ENCODE measurements at places on chromosomes 1 and 21.

DNA sequence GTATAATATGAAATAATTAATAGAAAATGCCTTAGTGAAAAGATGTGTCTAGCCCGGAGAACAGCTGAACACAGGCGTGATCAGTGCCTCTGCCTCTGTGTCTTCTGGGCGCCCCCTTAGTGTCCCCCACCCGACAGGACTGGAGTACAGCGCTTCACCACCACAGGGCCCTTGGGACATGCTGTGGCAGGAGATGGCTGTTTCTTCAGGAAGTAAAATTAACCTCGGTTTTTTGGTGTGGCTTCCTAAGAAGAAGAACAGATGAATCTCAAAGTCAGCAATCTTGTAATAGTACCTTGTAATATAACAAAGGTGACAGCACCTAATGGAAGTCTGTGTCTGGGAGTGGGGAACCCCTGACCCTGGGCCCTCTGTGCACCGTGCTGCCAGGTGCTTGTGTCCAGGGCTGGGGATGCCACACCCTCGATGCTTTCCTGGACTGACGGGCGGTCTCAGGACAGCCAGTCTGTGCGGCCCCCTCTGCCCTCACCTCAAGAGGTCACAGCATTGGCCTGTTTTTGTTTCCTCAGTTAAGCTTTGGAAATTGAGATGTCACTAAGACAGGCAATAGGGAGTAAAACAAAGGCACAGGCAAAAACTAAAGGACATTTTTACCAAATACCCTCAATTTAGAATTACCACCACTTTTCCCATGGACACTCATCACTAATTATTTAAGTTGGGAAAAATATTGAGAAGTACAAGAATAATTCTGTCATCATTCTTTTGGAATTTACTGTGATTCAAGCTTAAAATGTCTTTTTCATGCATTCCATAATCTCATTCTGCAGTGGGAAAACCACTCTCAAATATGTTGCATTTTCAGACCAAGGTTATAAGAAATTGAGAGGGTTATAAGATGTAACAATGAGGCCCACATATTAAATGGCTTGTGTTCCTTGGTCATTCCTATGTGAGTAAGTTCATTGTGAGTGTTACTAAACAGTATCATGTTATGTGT, 79.3 kb downstream of the ADARB1 start:
- no peak for DNase-seq

DNA sequence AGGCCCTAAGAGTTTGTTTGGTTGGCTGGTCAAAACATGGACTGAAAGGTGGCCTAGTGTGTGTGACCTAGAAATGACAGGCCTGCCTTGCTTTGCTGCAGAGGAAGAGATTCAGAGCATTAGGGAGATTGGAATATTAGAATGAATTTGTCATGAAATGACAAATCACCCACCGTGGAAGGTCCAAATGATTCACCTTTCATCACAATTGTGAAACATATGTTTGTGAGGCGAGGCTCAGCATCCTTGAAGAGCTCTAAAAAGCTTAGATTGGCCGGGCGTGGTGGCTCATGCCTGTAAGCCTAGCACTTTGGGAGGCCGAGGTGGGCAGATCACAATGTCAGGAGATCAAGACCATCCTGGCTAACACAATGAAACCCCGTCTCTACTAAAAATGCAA, 5.5 kb downstream of the LCE1B start:
- DNase-seq: no peak

GRCh38 chr21:26965040-26965906, 1.6 kb downstream of the ADAMTS5 start:
- no peak for DNase-seq

GRCh38 chr1:38028105-38028591, 15.6 kb downstream of the UTP11 start:
- DNase-seq: no peak

DNA sequence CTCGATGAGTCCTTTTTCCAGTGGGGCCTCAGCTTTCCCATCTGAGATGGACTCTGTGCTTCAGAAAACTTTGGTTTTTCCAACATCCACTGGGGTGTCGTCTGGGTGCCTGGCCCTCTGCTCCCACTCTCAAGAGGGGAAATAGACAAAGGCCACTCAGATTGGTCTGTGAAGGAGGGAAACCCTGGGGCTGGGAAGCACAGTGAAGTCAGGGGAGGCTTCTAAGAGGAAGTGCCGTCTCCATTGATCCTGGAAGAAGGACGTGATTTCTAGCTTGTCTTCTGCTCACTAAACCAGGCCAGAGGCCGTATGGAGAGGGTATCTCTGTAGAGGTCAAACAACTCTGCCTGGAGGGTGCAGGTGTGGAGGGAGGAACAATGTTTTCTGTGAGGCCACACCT, 5.2 kb downstream of the KNCN start:
- no peak for DNase-seq

DNA sequence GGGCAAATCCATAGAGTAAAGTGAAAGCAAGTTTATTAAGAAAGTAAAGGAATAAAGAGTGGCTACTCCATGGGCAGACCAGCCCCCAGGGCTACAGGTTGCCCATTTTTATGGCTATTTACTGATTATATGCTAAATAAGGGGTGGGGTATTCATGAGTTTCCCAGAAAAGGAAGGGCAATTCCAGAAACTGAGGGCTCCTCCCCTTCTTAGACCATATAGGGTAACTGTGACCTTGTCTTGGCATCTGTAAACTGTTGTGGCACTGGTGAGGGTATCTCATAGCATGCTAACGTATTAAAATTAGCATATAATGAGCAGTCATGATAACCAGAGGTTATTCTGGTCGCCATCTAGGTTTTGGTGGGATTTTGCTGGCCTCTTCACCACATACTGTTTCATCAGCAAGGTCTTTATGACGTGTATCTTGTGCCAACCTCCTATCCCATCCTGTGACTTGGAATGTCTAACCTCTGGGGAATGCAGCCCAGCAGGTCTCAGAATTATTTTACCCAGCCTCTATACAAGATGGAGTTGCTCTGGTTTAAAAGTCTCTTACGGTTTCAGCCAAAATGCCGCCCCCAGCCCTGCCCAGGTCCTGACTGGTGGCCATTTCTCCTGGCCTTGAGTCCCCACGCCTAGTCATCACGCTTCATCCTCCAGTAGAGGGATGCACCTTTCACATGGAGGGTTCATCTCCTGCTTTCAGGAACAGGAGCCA, 982 bp upstream of the TRIM17 start:
- DNase-seq: no peak

GRCh38 chr1:18866314-18866713, 6.9 kb upstream of the TAS1R2 start:
- DNase-seq: no peak

DNA sequence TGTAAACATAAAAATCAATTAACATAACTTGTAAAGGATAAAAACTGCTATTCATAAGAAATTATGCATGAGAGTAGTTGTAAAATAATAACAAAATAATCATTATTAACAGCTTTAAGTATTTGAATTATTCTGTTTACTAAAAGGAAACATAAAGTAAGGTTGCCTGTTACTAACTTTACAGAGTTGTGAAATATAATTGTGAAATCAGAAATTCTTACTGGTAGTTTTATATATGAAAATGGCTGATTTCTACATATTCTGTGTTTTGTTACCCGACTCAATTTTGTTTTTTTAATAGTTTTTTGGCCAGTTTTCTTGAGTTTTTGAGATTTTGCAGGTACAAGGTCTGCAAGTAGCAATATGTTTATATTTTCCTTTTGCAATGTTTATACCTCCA, 27.8 kb downstream of the FNBP1L start:
- DNase-seq: no peak

DNA sequence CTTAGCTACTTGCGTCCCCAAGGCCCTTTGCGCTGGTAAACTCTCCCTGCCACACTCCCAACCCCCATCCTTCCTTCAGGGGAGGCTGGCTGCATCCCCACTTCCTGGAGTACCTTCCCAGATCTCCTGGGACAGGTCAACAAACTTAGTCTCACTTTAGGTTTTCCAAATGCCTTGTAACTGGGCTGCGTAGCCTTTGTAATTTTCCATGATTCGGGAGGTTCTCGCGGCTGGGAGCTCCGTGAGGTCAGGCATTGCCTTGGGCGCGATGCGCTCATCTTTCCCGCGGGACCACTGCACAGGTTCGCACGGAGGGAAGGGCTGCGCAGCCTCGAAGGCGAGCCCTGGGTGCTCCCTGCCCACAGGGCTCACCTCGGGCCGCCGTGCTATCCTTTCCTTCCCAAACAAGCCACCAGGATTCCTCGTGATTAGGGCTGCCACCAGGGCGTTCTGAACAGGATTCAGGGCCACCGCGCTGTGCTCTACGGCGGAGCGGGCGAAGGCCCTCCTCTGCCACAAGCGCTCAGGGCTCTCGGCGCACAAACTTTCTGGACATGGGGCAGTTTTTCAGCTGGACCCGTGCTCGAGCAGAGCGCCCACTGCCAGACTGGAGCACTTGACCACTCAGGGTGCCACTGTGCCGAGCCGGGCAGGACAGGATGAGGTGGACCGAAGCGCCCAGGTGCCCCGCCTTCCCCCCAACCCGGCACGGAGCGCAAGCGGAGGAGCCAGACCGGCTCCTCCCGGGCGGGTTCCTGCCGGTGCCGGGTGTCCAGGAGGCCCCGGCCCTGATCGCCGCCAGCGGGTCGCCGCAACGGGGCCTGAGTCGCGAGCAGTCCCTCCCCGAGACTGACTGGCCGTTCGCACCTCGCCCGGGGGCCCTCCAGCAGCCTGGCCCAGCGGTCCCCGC, 1.1 kb downstream of the TMPRSS2 start:
- DNase-seq: no peak

- DNase-seq: no peak
Measured at GRCh38 chr1:242872521-242872920, 348.0 kb upstream of the PLD5 start.

DNA sequence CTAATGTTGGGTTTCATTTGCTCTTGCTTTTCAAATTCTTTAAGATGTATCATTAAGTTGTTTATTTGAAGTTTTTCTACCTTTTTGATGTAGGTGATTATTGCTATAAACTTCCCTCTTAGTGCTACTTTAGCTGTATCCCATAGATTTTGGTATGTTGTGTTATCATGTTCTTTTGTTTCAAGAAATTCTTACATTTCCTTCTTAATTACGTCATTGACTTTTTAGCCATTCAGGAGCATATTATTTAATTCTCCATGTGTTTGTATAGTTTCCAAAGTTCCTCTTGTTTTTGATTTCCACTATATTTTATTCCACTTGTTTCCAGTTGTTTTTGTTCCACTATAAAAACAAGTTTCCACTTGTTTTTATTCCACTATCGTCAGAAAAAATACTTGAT, 15.0 kb downstream of the GPR88 start:
- no peak for DNase-seq

GRCh38 chr1:154256686-154257085, 15.7 kb upstream of the HAX1 start:
- DNase-seq: no peak

Data from 8988T (cell line).